ENCODE measurements at places on chromosomes 16 and 17. TPM values are rescaled to one million over a fixed set of nuclear protein-coding genes. Genes with fewer than 3 reads are reported as not detected.

GRCh38 chr17:65756760-65757159 is 195.3 kb upstream of the AXIN2 start:
- no peaks in the 10 kb centered on the region for H3K27me3 ChIP-seq
- no peak overlapping the region for H3K27ac ChIP-seq
- no peak for DNase-seq
- H3K4me1 ChIP-seq = peaks cover 8% of the 10 kb centered on the region

- no peaks in the 10 kb centered on the region for H3K4me1 ChIP-seq
- H3K36me3 ChIP-seq = peaks cover 2% of the 10 kb centered on the region
- no peak overlapping the region for H3K4me3 ChIP-seq
- no peaks in the 10 kb centered on the region for H3K27me3 ChIP-seq
Measured at GRCh38 chr17:39138431-39139160, 12.8 kb downstream of the PLXDC1 start.

GRCh38 chr17:41943492-41943891 is 13.1 kb downstream of the ODAD4 start:
- H3K4me3 ChIP-seq = no peak overlapping the region
- DNase-seq = no peak
- H3K27me3 ChIP-seq = no peaks in the 10 kb centered on the region
- no peaks in the 10 kb centered on the region for H3K36me3 ChIP-seq
- H3K4me1 ChIP-seq = no peaks in the 10 kb centered on the region

DNA sequence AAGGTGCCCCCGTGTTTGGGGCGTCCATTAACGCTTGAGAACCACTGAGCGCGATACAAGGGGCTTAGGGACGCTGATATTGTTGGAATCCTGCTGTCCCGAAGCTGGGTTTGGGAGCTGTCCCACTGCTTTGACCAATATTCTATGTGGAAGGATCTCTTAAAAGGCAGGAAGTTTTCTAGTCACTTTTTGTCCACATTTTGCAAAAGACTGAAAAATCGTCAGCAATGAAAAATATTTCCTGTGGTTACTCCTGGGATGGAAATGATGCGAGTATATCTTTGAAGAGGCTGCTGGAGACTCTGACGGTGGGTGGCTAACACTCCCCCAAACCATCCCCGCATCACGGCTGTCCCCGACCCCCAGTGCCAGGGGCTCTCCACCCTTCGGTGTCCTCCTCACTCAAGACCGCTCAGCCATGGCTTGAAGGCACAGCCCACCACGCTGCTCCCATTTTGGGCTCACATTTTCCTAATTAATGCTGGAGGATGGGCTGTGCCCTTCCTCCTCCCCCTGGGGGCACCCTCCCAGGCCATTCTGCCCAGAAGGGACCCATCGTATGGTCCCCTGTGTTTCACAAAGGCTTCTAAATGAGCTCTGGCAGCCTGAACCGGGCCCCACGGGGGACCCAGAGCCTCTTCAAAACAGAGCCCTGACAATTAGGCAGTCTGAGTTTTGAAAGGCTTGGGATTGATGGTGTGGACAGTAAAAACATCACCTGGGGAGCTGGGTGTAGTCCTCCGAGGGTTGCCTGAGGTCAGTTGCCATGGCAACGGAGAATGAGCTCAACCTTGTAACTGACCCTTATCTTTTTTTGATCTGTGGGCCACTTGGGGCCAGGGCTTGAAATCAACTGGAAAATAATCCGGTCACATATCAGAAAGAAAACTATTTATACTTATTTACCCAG is 158.6 kb downstream of the C16orf78 start:
- no peaks in the 10 kb centered on the region for H3K36me3 ChIP-seq
- DNase-seq = no peak
- H3K27ac ChIP-seq = no peak overlapping the region
- H3K4me1 ChIP-seq = peaks cover 54% of the 10 kb centered on the region
- H3K4me3 ChIP-seq = no peak overlapping the region

GRCh38 chr17:20791626-20792025 is 212.1 kb downstream of the CDRT15L2 start:
- no peak for DNase-seq
- H3K36me3 ChIP-seq = no peaks in the 10 kb centered on the region
- H3K4me1 ChIP-seq = no peaks in the 10 kb centered on the region
- no peak overlapping the region for H3K4me3 ChIP-seq

Gene NACA2
- total RNA-seq = not detected
